ENCODE measurements at places on chromosomes 11 and 22.

DNA sequence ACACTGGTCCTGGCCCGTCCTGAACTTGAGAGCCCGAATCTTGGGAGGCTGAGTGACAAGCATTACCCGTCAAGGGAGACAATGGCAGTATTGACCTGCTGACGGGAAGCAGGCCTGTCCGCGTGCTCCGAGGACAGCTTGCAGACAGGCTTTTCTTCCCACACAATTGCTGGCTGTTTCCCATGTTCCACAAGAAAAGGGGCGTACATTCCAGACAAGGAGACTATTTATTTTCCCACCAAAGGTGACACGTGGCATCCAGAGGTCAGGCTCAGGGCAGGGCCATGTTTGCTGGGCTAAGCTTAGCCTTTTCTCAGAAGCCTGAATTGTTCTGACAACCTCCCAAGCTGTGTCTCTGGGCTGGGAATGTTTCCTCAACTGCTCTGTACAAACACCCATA is 86.9 kb upstream of the SPON1 start:
- no peak for DNase-seq

DNA sequence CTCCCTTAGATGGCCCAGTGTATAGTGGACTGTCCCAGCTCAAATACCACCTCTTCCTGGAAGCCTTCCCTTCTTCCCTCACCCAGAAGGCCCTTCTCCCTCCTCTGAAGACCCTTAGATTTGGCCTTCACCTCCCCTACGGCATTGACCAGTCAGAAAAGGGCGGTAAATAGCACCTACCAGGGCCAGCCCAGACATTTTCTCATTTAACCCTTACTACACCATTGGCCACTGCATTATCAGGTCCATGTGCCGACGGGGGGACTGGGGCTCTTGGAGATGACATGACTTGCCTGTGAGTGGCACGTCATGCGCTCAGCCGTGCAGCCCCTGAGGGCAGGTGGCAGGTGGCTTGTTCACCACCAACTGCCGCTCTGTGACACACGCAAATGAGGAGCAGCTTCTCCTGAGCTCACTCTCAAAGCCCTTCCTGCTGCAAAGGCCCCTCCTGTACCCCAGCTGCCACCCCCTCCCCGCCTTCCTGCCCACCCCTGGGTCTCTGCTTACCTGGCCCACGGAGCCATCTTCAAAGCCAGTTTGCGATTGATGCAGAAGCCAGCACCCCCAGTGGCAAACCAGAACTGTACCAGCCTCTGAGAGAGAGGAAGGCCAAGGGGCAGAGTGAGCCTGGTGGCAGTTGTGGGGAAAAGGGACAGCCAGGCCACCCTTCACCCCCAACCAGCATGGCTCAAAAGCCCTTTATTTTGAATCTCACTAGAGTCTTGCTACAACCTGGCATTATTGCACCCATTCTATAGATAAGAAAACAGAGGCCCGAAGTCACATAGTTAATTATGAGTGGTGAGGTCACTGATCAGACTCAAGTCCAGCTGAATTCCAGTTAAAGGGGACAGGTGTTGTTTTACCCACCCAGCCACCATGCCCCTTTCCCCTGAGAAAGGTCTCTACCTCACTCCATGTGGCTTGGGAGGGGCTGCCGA is 9.5 kb downstream of the MFNG start:
- no peak for DNase-seq

GRCh38 chr22:31020334-31020733 is 51.3 kb downstream of the TUG1 start:
- DNase-seq: no peak

GRCh38 chr11:93831343-93832127 is 18.9 kb downstream of the VSTM5 start:
- DNase-seq: no peak

- no peak for DNase-seq
Measured at GRCh38 chr11:99066618-99067317, 46.0 kb downstream of the CNTN5 start.

- no peak for DNase-seq
Measured at GRCh38 chr22:25404556-25404927, 159.9 kb upstream of the GRK3 start.

DNA sequence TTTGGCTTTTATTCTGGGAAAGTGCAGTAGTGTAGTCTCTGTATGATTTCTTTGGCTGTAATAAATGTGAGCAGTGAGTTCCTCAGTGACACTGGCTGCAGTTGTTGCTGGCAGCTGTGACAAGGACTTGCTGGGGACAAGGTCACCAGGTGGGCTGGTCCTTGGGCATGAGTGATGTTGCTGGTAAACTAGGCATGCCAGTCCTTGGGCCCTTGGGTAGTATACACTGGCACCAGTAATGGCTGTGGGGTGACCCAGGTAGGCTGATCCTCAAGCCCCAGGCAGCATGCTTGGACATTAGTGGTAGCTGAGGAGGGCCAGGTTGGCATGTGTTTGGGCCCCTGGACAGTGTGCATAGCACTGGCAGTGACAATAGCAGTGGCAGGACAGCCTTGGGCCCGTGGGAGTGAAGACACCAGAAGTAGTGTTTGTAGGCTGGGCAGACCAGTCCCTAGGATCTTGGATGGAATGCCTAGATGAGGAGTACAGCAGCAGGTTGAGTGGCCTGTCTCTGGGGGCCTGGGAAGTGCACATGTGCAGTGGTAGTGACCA is 164.3 kb downstream of the GUCY1A2 start:
- DNase-seq: no peak

GRCh38 chr11:130634961-130635473 is 186.6 kb downstream of the ADAMTS15 start:
- DNase-seq: no peak

DNA sequence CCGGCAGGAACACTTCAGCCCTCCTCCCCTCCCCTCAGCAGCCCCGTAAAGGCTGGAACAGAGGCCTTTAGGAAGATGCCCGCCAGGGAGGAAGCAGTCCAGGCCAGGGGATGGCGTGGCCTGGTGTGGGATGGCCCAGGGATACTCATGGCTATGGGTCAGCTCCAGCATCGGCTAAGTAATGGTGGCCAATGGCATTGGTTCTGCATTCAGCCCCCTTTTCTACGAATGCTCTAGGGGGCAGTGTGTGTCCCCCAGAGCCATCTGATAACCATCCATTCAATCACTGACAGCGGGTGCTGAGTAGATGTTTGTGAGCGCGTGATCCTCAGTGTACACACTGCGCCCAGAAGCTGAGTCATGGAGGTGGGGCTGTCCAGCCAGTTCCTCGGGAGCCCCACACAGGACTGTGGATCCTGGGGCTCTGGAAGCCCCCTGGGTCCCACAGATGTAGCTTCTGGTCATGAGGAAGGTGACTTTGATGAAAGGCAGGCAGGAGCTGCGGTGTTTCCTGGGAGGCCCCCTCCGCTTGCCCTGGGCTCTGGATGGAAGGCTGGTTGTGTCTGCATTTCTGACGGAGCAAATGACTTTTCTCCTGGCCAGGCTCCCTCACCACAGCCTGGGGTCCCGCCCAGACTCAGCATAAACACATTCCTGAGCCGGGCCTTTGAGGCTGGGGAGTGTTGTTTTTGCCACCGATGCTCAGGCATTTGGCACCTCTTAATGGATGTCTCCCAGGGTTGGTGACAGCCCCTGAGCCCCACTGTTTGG is 46.5 kb downstream of the FBLN1 start:
- no peak for DNase-seq

- no peak for DNase-seq
Measured at GRCh38 chr22:46107753-46108563, 42.4 kb upstream of the PPARA start.

- DNase-seq: no peak
Measured at GRCh38 chr11:101030015-101030414, 99.6 kb downstream of the PGR start.

GRCh38 chr22:44363013-44363979 is 50.5 kb upstream of the SHISAL1 start:
- no peak for DNase-seq

DNA sequence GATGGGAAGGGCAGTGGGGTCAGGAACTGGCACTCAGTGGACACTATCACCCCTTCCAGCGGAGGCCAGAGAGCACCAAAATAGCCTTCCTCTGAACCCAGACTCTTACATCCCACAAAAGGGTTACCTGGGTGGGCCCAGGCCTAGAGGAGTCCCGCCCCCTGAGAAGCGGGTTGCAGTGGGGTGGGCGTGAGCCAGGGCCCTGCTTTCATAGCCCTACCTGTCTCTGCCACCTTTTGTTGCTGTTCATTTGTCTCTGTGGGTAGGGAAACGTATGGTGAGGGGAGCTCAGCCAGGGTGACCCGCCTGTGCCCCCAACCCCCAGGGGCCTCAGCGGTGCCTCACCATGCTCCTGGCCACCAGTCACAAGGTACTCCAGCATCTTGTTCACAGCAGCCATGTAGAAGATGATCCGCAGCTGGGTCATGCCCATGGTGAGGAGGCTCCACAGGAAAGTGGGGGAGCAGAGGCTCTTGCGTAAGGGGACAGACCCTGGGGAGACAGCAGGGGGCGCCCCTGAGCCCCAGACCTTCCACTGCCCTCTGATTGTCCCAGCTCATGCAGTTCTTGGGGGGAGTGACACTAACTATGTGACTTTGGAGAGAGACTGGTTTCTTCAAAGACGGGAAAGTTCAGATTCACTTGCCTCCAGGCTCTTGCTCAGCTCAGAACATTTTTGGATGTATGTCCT is 24.0 kb downstream of the SLC43A1 start:
- peak; percentile 30 for DNase-seq

DNA sequence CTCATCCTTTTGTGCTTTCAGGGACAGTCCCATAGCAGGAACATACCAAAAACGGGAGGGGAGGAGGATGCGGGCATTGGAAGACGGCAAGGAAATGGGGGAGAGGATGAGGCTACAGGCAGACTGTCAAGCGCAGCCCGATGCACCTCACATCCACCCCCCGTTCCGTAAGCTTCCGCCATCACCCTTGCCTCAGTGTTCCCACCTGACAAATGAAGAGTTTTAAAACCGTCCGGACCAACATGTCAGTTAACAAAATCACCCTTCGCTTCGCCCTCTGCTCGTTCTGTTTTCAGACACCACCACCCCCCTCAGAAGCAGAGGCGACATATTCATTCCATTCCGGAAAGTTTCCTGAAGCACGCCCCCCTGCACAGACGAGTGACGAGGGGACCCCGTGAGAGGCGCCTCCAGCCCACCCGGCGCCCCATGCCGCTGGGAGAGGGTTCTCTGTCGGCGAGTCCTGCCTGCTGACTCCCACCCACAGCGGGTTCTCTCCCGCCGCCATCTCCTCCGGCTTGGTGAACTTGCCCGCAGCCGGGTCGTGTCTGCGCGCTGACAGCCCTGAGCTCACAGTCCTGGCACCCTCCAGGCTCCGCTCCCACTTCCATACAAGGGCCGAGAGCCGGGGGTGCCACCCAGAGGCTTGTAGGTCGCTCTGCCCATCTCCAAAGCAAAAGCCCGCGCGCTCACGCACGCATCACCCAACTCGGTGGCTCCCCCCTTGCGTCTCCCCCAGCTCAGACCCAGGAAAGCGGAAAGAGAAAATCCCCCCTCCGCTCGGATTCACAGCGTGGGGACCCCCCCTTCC is 1.5 kb downstream of the IGSF9B start:
- DNase-seq: no peak

- no peak for DNase-seq
Measured at GRCh38 chr11:32821917-32822560, 7.7 kb upstream of the PRRG4 start.

DNA sequence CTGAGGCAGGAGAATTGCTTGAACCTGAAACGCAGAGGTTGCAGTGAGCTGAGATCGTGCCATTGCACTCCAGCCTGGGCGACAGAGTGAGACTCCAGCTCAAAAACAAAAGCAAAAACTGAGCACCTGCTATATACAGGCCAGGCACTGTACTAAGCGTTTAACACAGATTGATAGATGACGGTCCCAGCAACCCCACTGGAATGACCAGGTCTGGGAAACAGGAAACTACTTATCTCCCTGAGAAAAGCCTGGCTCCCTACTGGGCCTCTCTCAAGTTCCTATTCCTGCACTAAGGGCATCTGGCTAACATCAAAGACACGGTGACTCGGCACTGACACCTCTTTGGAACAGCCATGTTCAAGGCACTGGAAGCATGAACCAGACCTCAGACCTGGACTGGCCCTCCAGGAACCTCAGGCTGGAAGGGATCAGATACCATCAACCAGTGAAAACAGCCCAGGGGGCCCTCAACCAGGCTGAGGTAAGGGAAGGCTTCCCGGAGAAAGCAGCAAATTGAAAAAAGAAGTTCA is 16.6 kb downstream of the ARAP1 start:
- no peak for DNase-seq

DNA sequence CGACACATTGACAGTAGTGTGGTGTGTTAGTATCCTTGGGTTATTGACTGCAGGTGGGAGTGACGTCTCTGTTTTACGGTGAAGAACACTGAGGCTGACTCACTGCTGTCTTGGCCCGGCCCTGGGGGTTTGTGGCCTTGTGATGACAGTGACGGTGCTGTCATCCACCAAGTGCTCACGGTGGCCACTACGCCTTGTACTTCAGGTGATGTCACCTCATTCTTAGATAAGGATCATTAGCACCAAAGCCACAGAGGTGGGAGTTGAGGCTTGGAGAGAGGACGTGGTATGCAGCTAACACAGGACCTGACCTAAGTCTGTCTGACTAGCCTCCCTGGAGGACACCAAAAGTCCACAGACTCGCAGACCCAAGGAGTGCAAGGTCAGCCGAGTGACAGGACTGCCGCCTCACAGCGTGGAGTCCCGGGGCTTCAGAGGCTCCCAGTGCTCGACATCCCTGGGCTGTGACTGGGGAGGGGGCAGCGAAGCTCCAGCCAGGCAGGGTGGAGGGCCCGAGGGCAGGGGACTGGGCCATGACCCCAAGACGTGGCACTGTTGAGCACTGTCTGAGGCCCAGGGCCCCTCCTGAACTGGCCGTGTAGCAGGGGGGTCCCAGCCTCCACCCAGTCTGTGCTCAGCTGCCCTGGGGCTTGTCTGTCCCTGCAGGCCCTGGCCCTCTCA is 56.5 kb downstream of the NAT10 start:
- peak; percentile 33 for DNase-seq

DNA sequence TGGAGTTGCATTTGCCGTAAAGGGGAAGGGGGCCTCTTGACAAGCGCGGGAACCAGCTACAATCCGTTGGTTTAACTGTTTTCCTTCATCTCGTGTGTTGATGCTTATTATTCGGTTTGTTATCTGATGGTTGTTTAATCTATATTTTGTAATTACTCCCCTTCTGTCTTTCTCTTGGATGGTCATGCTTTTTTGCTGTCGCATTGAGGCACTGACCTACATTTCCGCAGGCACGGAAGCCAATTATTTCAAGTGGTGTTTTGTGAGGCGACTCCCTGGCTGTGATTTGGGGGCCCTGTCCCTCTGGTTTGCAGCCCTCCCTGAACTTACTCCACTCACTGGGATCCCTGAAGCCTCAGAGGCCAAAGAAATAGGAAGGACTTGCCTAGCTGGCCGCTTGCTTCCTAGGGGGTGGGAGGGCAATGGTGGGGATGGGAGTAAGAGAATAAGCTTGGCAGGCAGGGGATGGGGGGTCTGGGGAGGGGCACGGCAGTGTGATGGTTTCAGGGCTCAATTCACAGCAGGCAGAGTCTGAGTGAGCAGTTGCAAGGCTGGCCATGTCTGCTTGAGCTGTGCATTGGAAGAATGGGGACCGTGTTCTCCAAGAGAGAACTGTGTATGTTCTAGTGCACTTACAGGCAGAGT is 165.8 kb upstream of the B3GAT1 start:
- DNase-seq: no peak

GRCh38 chr22:43198936-43199335 is 12.0 kb upstream of the TTLL12 start:
- no peak for DNase-seq

- DNase-seq: no peak
Measured at GRCh38 chr11:100716838-100717237, 29.8 kb downstream of the ARHGAP42 start.

- no peak for DNase-seq
Measured at GRCh38 chr11:119985551-119985950, 152.4 kb downstream of the TRIM29 start.

GRCh38 chr11:67644472-67645418 is 5.2 kb upstream of the TBX10 start:
- no peak for DNase-seq

- DNase-seq: no peak
Measured at GRCh38 chr22:25759825-25760231, 17.8 kb downstream of the MYO18B start.
